ENCODE measurements at places on chromosomes 3 and 15. TPM values are rescaled to one million over a fixed set of nuclear protein-coding genes. Genes with fewer than 3 reads are reported as not detected.

The IMPG2 gene
- 0.82 TPM for total RNA-seq

The OXTR gene
- 3.1 TPM for total RNA-seq

The ARL8B gene
- total RNA-seq, result 37.7 TPM

The CSTA gene
- total RNA-seq, result not detected

The FGD5 gene
- 0.09 TPM for total RNA-seq

The SLC28A1 gene
- not detected for total RNA-seq

The SAMD7 gene
- not detected for total RNA-seq

- DNase-seq, result no peak
These were observed 53.0 kb upstream of the FOXP1 start for GRCh38 chr3:71636482-71636881.

DNA sequence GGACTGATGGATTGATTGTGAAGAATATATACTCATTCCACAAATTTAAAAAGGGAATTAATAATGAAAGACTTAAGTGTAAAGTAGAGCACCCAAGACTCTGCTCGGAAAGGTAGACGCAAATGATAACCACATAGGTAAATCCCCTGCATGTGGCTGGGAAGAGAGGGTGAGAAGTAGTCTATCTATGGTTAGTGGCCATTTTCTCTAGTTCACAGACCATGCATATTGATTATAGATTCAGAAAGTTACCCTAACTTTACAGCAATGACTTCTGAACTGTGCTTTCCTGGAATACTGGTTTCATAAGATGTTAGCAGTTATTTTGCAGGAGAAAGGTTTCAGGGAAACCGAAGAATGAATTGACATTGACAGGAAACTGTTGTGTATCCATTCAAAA, 51.7 kb downstream of the CASR start:
- DNase-seq, result no peak

DNA sequence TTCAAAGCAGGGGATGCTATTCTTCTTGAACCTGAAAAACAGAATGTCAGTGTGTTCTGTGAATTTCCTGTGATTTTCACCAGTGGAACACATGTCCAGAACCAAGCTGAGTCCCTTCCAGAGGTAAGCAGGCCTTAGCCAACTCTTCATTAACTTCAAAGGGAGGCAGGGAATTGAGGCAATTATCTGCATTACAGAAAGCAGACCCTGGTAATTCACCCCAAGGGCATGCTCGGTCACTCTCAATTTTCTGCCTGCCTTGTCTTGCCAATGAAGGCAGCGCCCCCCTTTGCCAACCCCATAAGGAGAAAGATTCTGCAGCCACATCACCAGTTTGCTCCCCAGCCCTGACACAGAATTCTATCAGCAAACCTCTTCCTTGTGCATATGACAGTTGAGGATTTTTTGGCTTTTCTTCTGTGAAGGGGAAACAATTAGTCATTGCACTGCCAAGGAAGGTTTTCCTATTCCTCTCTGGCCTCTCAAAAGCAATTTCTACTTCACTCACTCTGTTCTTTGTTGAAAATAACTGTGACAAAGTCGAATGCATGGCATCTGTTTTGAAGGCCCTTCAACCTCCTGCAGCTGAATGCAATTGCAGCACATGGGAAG, 85.3 kb downstream of the HHLA2 start:
- no peak for DNase-seq

DNA sequence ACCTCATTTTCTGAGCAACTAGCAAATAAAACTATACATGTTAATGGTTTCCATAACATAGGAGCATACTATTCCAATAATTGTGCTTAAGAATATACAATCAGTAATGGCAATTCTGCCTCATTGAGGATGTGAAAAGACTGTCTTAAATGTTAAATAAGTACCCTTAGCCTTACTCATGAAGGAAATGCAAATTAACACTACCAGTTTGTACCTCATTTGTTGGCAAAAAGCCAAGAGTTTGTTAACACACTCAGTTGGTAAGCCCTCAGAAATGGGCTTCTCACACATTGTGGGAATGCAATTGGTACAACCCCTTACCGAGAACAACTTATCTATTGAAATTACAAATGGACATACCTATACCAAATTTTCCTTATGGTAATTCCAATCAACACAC, 9.2 kb upstream of the STT3B start:
- DNase-seq, result no peak
